ENCODE measurements at places on chromosomes 7 and 10. TPM values are rescaled to one million over a fixed set of nuclear protein-coding genes. Genes with fewer than 3 reads are reported as not detected.

Gene IFIT1B
- not detected for total RNA-seq

Gene RPEL1
- 0.13 TPM for total RNA-seq

Gene GHRHR
- not detected for total RNA-seq

Gene NPC1L1
- not detected for total RNA-seq

Gene NEUROD6
- total RNA-seq = not detected

Gene ZNF425
- 2.5 TPM for total RNA-seq

Gene CTBP2
- 133 TPM for total RNA-seq

Gene ANKRD30A
- not detected for total RNA-seq

Gene TBC1D12
- total RNA-seq = 21.4 TPM

Gene EGFR
- 0.26 TPM for total RNA-seq

Gene NANOS1
- 0.76 TPM for total RNA-seq

Gene CNNM1
- total RNA-seq = under 0.01 TPM

Gene PDCD11
- total RNA-seq = 26.9 TPM

Gene ZYX
- 11.8 TPM for total RNA-seq

Gene KAZALD1
- 0.39 TPM for total RNA-seq

Gene EN2
- under 0.01 TPM for total RNA-seq

Gene GDF2
- not detected for total RNA-seq

Gene PPP1R3A
- not detected for total RNA-seq

Gene TUBAL3
- total RNA-seq = not detected

Gene OGDHL
- total RNA-seq = 1.0 TPM

Gene FRAT1
- total RNA-seq = 3.9 TPM

Gene ECHDC3
- 16.7 TPM for total RNA-seq

Gene GPR85
- total RNA-seq = under 0.01 TPM

Gene ALOX5
- total RNA-seq = not detected

Gene SND1
- 165 TPM for total RNA-seq

Gene ATRNL1
- total RNA-seq = 0.77 TPM

Gene AKR1D1
- not detected for total RNA-seq

Gene SPDYE2
- total RNA-seq = not detected

Gene UCN3
- total RNA-seq = not detected
